Ovary (tissue), 10 donors: ENCODE measurements at places on chromosomes 12 and 14. TPM values are rescaled to one million over a fixed set of nuclear protein-coding genes. Genes with fewer than 3 reads are reported as not detected.

- DNase-seq = no peak
Observed at GRCh38 chr14:101620031-101620788, 58.9 kb downstream of the DIO3 start.

DNA sequence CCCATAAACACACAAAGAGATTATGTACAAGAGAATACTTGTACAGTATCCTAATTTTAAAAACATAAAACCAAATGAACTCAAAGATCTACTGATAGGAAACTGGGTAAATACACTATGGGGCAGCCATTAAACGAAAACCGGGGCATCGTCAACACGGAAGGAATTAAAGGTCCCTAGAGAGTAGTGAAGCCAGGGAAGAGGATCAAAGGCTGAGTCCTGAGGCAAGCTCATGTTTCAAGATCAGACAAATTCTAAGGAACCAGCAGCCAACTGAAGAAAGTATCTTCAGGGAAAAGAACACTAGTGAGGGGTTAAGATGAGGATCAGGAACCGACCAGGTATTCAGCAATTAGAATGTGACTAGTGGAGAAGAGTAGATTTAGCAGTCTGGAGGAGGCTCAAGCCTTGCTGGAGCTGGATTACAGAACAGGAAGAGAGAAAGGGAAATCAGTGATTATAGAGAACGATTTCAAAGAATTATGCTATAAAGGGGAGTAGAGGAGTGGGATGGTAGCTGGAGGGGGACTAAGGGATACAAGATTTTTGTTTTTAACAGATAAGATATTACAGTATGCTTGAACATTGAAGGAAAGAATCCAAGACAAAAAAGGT lies 23.7 kb downstream of the SEL1L start:
- DNase-seq = no peak

- DNase-seq = no peak
Observed at GRCh38 chr14:44720707-44721106, 213.6 kb upstream of the FSCB start.

- no peak for DNase-seq
Observed at GRCh38 chr14:95290871-95291431, 28.8 kb downstream of the CLMN start.

CIPC gene
- 32.4 TPM for total RNA-seq

GRCh38 chr12:46269429-46270241 lies 792 bp upstream of the SLC38A1 start:
- DNase-seq = peak; percentile 27

DNA sequence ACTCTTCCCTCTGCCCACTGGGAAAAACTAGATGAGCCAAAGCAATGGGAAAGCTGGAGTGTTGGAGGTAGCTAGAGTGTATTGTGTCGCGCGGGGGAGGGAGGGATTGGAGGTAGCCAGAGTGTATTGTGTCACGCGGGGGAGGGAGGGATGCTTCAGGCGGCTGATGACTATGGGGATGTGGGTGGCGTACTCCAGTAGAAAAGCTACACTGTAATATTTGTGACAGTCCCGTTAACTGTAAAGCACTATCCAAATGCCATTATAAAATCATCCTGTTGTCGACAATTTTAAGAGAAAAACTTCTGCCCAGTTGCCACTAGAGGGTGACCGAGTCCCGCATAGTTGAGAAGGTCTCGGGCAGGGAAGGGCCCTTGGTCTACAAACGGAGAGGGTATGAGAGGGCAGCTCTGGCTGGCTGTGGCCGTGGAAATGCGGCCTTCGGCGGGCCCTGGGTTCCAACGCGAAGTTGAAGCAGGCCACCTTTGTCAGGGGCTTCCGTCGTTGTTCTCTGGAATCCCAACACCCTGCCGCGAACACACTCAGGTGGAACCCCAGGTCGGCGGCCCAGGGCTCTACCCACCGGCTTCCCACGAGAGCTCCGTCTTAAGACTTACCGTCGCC lies 15.1 kb upstream of the PLEK2 start:
- DNase-seq = peak; percentile 53

- no peak for DNase-seq
Observed at GRCh38 chr14:25488961-25489360, 439.0 kb upstream of the STXBP6 start.

CPM gene
- total RNA-seq = 35.8 TPM

- peak; percentile 29 for DNase-seq
Observed at GRCh38 chr12:133130808-133131128, 341 bp downstream of the ZNF10 start.

IFNG gene
- not detected for total RNA-seq
